ENCODE measurements at places on chromosomes 3 and 15.

- no peaks in the 10 kb centered on the region for H3K27me3 ChIP-seq
- no peak for ATAC-seq
- H3K36me3 ChIP-seq, result peaks cover 7% of the 10 kb centered on the region
- no peak overlapping the region for H3K27ac ChIP-seq
These were observed 39.6 kb upstream of the MEF2A start for GRCh38 chr15:99526176-99526575.

DNA sequence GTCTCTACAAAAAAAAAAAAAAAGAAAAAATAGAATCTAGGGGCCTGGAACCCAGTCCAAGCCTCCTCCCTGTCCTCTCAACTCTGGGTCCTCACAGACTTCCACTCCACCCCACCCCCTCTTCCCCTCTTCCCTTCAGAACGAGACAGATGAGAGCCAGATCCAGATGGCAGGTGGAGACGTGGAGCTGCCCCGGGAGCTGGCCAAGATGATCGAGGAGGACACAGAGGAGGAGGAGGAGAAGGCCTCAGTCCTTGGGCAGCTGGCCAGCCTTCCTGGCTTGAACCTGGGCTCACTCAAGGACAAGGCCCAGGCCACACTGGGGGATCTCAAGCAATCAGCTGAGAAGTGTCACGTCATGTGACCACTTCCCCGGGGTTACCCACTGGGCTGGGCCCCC lies 3.6 kb downstream of the CPLX3 start:
- no peak overlapping the region for H3K27ac ChIP-seq
- H3K4me3 ChIP-seq, result no peak overlapping the region
- H3K27me3 ChIP-seq, result peaks cover 36% of the 10 kb centered on the region
- peaks cover 14% of the 10 kb centered on the region for H3K4me1 ChIP-seq
- ATAC-seq, result no peak

- no peak for ATAC-seq
- H3K4me1 ChIP-seq, result no peaks in the 10 kb centered on the region
- no peaks in the 10 kb centered on the region for H3K36me3 ChIP-seq
- H3K27me3 ChIP-seq, result peaks cover 26% of the 10 kb centered on the region
These were observed 43.1 kb upstream of the SRGAP3 start for GRCh38 chr3:9292516-9292915.

DNA sequence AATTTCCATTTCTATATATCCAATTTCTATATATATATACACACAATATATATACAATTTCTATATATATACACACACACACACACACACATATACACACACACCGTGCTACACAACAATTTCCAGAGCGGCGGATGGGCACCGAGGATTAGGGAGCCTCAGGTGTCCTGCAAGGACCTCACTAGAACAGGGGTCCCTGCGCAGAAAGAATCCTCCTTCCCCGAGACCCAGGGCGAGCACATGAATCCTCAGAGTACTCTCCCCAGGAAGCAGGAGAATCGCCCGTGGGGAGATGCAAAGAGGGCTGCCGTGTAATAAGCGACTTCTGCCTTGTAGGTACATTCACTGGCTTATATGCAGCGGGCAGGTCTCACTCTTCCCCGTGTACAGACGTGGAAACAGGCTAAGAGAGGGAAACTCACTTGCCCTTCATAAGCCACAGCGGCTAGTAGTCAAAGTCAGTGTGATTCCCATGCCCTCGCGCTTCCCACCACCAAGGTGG lies 467 bp downstream of the PIF1 start:
- no peaks in the 10 kb centered on the region for H3K27me3 ChIP-seq
- no peaks in the 10 kb centered on the region for H3K36me3 ChIP-seq
- peaks cover 39% of the 10 kb centered on the region for H3K4me1 ChIP-seq
- no peak for ATAC-seq
- H3K27ac ChIP-seq, result peak overlapping the region; percentile 68
- peak overlapping the region; percentile 73 for H3K4me3 ChIP-seq

DNA sequence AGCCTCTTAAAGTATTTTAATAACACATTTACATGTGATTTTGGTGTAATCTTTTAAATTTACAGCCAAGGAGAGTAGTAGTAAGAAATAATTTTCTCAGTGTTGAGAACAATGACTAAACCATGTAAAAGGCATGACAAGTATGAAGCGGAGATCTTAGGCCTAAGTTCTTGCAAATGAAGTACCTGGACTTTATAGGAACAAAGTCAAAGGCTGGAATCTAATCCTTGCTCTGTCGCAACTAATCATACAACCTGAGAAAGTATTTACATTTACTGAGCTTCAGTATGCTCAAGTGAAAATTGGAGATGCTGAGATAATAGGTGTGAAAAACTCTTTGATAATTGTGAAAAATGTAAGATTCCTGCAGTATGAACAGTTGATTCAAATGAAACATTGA lies 86.4 kb upstream of the VGLL3 start:
- no peaks in the 10 kb centered on the region for H3K36me3 ChIP-seq
- ATAC-seq, result no peak
- H3K4me1 ChIP-seq, result no peaks in the 10 kb centered on the region
- H3K27ac ChIP-seq, result no peak overlapping the region
- H3K27me3 ChIP-seq, result no peaks in the 10 kb centered on the region
- H3K4me3 ChIP-seq, result no peak overlapping the region

- no peak overlapping the region for H3K4me3 ChIP-seq
- peaks cover 8% of the 10 kb centered on the region for H3K27me3 ChIP-seq
- ATAC-seq, result no peak
- H3K27ac ChIP-seq, result no peak overlapping the region
These were observed 38.2 kb downstream of the DPPA2 start for GRCh38 chr3:109278141-109278540.

GRCh38 chr3:186637686-186638085 lies 2.5 kb upstream of the FETUB start:
- H3K27me3 ChIP-seq, result no peaks in the 10 kb centered on the region
- H3K36me3 ChIP-seq, result no peaks in the 10 kb centered on the region
- peaks cover 6% of the 10 kb centered on the region for H3K4me1 ChIP-seq
- no peak overlapping the region for H3K27ac ChIP-seq
- no peak overlapping the region for H3K4me3 ChIP-seq

GRCh38 chr15:90557186-90558084 lies 27.7 kb downstream of the CRTC3 start:
- H3K27me3 ChIP-seq, result no peaks in the 10 kb centered on the region
- H3K36me3 ChIP-seq, result peaks cover 10% of the 10 kb centered on the region
- no peak for ATAC-seq
- H3K4me1 ChIP-seq, result peaks cover 53% of the 10 kb centered on the region
- no peak overlapping the region for H3K4me3 ChIP-seq

DNA sequence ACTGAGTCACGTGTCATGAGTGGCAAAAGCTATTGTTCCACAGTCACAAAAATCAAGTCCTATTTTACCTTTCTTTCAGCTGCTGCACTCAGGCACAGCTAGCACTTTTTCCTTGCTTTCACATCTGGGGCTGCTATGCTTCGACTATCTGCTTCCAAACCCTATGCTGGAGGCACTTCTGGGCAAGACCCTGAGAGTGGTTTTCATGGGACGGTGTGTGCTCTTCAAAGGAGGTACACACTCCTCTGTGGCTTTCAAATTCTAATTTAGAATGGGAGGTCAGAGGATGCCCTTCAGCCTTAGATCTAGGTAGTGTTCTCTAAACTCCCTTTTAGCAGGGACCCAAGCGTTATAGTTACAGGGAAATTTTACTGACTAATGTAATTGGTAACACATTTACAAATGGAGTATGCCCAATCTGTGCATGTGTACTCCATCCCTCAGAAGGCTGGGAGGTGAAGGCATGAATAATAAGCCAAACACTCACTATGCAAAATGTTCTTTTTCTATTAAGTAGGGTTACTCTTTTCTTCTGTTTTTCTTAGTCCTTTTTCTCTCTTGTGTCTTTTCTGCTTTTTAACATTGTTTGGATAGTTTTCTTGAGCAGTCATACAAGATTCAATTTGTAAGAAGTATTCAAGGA lies 188.3 kb downstream of the LSAMP start:
- no peaks in the 10 kb centered on the region for H3K4me1 ChIP-seq
- H3K27me3 ChIP-seq, result no peaks in the 10 kb centered on the region
- ATAC-seq, result no peak
- H3K27ac ChIP-seq, result no peak overlapping the region
